ENCODE measurements at places on chromosomes 6 and 20.

GRCh38 chr20:46652699-46653098, 1.4 kb upstream of the SLC13A3 start:
- DNase-seq: no peak

GRCh38 chr6:120872262-120872578, 462.1 kb downstream of the TBC1D32 start:
- no peak for DNase-seq

DNA sequence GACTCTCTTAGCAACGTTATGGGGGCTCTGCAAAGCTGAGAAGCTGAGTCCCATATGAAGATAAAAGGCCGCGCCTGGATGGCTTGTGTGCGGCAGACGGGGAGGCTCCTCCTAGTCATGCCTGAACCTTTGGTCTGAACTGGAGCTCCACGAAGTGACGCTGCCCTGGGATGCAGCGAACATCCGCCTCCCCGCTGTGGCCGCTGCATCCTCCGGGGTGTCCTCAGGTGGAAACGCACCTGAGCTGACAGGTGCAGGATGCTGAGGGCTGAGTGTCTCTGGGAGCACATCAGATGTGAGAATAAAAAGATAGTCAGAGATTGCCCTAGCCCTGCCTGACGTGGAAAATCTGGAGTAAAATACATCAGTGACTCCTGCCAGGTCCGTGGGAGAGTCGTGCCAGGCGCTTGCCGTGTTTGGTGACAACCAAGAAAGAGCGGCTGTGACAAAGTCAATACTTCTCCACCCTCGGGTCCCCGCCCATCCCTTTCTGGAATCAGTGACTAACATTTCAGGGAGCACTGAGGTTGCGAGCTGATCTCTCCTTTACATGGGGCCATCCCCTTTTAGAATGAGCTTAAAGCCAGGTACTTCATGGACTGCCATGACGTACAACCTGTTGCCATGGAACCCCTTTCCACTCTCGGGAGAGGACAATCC, 162.8 kb upstream of the AFDN start:
- no peak for DNase-seq

GRCh38 chr6:23532227-23532626, 593.8 kb upstream of the NRSN1 start:
- DNase-seq: no peak

GRCh38 chr20:23655491-23656211, 17.9 kb upstream of the CST3 start:
- no peak for DNase-seq

DNA sequence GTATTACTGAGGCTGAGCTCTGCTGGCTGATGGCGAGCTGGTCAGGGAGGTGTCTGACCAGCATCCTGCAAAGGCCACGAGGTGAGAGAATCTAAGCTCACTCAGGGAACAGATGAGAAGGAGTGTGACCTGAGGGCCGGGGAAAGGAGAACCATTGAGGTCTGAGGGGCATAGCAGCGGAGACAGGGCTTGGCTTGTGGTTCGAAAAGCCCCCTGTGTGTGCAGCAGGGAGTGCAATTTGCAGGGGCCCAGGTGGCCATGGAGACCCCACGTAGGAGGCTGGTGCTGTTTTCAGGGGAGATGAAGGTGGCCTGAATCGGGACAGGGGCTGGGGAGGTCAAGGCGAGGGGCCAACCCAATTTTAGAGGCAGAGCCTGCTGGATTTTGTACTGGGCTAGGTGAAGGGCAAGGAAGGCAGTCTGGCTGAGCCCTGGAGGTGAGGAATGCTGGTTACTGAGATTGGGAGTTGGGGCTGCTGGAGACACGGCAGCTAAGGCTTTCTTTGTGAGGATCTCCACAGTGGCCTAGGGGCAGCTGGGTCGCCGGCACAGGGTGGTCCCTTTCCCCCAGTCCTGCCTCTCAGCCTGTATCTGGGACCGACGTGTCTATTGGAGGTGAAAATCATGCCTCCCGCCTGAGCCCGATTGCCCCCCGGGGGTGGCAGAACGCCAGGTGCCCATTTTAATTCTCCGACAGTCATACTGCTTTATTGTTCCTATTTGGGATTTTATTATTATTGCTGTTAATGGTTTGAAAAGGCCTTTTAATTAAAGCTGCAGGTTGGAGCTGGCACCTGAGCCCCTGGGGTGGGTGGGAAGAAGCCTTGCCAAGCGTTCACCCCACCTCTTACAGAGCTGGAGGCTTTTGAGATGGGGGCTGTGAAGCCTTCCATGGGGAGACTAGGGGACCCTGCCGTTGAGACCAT, 28.4 kb downstream of the DLGAP4 start:
- DNase-seq: no peak

GRCh38 chr6:168157272-168158212, 78.5 kb upstream of the FRMD1 start:
- DNase-seq: no peak

DNA sequence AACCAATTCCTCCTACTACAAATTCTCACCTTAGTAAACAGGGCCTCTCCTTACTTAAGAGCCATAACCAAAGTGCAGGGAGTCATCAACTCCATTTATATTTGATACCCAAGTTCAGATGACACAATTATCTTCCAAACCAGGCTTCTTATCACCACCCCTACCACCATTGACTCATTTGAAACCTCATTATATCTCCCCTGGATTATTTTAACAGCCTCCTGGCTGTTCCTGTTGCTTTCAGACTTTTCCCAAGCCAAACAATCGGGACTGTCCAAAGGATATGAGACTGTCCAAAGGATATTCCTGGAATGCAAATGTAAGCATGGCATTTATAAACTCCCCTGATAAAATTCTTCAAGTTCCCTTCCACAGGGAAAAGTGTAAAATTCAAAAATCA, 394.3 kb downstream of the MAFB start:
- no peak for DNase-seq

DNA sequence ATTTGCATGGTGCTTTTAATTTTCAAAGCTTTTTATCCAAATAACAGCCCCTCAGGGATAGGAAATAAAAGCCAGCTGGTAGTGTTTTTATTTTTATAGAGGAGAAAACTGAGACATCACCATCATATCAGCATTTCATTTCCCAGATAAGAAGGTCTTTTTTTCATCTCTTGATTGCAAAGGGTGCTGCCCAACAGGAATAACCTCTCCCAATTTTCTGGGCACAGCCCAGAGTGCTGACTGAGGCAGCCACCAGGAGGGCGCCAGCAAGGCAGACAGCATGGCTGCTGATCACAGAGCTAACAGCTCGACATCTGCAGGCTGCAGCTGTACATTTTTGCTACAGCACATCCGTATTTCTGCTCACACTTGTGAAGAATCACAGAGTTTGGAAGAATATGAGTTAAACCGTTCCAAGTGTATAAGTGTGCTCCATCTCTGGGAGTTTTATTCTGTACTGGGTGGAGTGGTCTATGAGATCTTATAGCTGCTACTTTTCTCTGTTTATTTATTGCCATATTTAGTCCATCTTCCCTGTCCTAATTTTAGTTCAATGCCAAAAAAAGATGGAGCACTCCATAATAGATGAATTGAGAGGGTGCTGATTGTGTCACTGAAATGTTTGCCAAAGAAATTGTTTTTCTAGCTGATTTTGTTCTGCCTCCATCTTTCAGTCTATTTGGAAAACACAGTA, 85.5 kb upstream of the C20orf144 start:
- DNase-seq: no peak

- DNase-seq: no peak
Observed at GRCh38 chr6:161085246-161085645, 93.7 kb downstream of the MAP3K4 start.

DNA sequence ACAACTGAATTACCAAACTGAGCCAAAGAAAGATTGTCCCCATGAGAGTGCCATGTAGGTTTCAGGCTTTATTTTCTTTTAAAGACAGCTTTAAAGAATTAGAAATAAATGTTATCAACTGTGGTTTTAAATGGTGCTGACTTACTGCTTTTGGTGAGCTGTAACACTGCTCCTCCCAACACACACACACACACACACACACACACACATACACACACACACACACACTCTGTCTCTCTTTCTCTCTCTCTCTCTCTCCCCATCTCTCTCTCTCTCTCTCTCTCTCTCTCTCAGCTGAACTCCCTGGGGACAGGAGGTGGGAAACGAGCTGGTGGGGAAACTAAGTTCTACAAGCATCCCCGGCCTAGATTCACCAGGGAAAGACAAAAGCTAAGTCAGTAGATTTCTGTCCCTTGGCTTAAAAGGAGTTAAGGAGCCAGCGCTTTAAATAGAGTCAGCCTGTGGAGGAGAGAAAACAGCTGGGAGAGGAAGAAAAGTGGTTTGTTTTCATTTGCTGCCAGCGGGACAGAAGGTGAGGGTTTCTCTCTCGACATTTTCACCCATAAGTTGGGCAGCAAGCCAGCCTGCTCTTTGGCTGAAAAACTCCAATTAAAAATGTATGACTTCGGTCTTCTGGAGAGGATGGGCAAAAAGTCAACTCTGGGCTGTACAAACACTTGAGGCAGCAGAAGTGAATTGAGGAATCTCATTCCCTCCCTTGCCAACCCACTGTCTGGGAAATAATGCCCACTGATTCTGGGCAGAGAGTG, 27.4 kb downstream of the CBLN4 start:
- DNase-seq: no peak
